ENCODE measurements at places on chromosomes 7 and 10.

DNA sequence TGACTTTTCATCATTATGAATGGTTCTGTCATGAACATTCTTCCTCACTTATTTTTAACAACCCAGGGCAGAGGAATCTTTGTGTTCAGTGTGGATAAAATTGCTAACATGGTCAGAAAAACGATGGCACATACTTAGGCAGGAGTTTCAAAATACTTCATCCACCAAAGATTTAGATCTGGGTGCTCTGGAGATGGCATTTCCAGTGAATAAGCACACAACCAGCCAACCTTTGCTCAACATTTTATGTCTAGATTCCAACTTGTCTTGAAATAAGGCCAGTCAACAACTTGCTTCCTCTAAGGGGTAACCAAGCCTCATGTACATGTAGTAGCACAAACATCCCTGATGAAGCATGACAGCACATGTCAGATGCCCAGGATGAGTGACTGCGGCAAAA, 33.4 kb upstream of the ADRB1 start:
- DNase-seq, result no peak

- DNase-seq, result no peak
Observed at GRCh38 chr7:130387628-130388403, 7.5 kb downstream of the CPA1 start.

- no peak for DNase-seq
Observed at GRCh38 chr7:140611641-140612040, 29.0 kb downstream of the DENND2A start.

DNA sequence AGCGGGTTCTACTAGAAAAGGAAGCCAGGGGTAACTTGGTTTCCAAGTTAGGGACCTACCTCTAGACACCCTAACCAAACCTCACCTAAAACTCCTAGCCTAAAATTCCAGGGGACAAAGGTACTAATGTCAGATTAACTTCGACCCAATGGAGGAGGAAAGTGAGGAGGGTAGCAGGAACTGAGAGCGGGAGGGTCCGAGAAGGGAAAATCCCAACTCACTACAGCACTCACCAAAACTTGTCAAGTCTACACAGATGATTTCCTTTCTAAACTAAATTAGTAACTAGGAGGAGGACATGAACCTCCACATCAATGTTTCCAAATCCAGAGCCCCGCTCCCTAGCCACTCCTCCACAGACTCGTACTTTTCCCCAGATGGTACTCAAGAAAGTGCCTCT, 22.6 kb downstream of the CHCHD3 start:
- no peak for DNase-seq

DNA sequence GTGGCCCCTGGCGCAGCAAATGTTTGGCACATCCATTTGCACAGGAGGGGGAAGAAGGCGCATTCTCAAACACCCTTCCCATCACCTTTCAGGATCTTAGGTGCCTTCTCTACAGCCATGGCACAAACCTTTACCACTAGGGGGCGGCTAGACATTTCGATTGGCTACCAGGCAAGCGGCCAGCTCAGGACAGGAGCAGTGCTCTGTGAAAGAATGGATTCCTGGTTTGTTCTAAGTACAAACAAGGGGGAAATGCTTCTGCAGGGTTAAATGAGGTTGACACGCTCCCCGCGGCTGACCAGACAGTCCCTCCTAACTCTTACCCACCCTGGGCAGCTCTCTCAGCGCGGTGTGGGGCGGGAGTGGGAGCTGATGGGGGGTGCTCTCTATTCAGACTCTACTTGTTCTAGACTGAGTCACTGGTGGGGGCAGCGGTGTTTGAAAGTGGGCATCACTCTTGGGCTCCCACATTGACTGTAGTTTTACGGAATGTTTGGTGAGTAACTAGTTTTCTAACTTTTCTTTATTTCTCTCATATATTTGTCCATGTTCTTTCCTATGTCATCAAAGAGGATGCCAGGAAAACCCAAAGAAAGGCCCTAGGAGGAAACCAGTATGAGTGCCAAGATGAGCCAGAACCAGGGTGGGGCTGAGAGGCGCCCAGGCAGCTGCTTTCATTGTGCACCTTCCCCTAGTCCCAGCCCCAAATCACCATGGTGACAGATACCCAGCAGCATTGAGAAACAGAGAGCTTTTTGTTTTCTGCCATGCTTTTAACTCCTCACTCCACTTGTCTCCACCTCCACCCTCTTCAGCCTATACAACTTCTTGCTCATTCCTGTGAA, 61.4 kb upstream of the GPR158 start:
- peak; percentile 41 for DNase-seq

- no peak for DNase-seq
Observed at GRCh38 chr10:50605269-50605950, 18.3 kb downstream of the SGMS1 start.
